ENCODE measurements at places on chromosomes 7 and 10.
A peak's percentile ranks its signal among the peaks of the same experiment; 100 is the strongest.

DNA sequence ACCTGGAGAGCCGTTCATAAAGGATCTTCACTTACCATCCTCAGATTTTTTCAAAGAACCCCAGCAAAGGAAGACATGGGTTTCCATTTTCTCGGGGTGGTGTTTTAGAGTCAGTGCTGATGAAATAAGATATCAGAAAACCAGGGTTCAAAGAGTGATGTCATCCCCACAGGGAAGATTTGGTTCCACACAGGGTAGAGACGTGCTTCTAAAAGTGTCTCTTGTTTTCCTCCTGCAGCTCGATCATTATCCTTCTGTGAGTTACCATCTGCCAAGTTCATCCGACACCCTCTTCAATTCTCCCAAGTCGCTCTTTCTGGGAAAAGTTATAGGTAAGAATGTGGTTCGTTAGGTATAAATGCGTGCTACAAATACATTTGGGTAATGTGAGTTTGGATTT is 323.8 kb upstream of the C7orf33 start:
- no peak for DNase-seq

GRCh38 chr10:18429335-18429734 is 222.1 kb downstream of the NSUN6 start:
- no peak for DNase-seq

- DNase-seq = no peak
Observed at GRCh38 chr7:26680587-26680986, 183.8 kb downstream of the SKAP2 start.

DNA sequence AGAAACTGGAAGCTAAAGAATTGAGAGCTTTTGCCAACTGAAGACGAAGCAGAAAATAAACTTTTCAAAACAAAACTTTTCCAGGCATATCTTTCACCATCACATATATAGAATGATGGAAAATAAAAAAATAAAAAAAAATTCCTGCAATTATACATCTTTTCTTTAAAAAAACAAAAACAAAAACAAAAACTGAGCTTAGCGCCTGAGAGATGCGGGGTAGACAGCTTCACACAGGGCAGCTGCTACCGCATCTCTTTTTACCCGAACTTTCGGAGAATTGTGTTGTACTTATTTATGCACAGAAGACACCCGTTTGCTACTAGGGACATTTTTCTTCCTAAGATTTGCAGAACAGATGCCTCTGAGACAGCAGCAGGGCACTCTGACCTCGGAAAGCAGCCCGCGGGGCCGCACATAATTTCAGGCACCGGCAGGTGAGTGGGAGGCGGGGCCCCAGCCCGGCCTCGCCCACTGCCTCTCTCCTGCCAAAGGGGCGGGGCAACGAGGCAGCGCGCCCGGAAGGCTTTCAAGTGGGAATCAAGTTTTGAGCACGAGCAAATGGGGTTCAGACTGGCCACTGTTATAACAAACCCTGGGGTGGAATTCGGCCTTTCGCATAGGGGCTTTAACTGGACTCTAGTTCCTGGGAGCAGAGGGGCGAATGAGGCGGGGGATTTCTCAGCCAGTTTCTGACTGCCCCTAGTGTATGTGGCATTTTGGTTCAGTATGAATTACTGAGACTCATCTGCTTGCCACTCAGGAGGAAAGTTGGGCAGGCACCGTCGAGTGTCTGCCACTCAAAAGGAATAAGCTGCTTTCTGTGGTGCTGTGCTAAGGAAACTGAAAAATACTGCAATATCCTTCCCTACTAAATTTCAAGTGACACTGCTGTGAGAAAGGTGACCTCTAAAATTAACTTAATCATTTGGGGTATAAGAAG is 18.5 kb upstream of the FAM133B start:
- DNase-seq = no peak

DNA sequence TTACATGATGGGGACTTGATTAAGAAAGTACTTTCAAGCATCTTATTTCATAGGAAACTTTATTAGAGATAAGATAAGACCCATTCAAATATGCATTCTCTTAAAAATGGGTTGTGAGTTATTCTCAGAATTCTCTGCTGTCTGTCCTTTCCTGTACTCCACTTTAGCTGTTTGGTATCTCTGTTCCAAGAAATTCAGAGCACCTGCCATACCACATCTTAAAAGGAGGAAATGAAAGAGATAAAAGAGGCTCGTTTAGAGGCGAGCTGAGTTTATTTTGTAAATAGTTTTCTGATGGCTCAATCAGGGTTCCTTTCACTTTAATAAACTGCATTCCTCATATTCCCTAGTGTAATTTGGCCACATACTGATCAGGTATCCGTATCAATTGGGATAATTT is 87.2 kb downstream of the MDFIC start:
- DNase-seq = no peak

GRCh38 chr10:67935223-67935622 is 50.8 kb downstream of the SIRT1 start:
- no peak for DNase-seq

DNA sequence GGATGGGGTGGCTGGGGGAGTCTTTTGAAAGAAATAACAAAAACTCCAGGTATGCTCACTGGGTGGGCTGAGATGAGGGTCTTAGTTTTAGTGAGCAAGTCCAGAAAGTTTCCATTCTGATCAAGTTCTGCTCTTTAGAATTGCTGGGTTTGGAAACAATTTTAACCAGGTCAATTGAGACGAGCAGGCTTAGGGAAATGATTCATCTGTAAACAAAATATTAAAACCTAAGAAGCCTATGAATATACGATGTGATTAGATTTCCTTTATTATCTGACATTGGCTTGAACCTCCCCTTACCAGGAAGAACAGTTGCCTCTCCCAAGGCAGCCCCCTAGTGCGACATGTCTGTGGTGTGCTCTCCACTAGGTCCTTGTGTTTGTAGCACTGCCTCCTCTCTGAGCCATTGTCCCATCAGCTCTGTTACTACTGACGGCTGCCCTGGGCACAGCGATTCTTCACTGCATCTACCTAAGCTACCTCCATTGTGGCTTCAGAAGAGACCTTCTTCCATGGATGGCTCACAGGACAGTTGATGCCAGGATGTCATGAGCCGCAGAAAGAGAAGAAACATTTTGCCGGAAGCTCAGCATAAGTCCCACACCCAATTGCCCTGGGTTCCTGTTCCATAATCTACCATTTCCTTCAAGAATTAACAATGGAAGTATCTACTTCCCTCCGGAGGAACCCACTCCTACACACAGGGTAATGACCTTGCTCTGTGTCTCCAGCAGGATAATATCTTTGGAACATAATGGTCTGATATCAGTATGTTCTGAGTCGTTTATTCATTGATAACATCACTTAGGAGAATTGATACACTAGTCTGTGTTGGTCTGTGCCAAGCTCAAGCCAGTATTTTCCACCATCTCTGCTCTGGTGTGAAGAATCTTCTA is 95.1 kb upstream of the ITGB1 start:
- DNase-seq = no peak

GRCh38 chr10:100551196-100551595 is 15.5 kb downstream of the HIF1AN start:
- DNase-seq = no peak

DNA sequence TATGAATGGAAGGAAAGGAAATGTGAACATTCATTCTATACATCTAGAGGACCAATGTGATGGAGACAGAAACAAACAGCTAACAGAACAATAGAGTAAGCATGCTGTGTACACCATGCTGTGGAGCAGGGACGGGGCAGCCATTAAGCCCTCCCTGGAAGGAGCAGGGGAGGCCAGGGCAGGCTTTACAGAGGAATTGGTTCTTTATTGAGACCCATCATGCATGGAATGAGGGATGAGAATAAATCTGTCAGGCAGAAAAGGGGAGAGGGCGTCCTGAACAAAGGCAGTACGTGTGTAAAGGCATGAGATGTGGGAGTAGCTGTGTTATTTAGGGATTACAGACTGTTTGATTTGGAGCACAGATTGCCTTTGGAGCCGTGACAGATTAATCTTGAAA is 35.2 kb downstream of the STK17A start:
- DNase-seq = no peak

GRCh38 chr10:7092603-7093002 is 318.2 kb downstream of the SFMBT2 start:
- no peak for DNase-seq

GRCh38 chr7:98616381-98617050 is 569 bp upstream of the NPTX2 start:
- no peak for DNase-seq

DNA sequence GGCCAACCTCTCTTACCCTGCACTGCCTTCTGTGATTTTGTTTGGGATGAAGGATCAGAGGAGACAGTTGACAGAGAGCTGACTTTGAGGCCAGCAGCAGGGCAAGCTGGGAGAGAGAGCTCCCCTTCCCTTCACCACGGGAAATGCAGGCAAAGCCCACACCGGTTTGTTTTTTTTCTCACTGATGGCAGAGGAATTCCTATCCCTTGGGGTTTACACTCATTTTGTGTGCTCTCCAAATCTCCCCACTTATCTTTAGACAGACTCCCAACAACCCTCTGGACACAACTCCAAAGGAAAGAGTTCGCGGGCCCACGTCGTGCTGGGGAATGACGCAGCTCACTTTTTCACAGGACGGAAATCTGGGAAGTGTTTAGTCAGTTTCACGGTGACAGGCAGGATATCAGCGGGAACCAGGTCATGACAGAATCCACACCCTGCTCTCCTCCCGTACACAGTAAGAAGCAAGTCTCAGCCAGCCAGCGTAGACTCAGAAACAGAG is 68.3 kb upstream of the FAM171A1 start:
- DNase-seq = no peak

DNA sequence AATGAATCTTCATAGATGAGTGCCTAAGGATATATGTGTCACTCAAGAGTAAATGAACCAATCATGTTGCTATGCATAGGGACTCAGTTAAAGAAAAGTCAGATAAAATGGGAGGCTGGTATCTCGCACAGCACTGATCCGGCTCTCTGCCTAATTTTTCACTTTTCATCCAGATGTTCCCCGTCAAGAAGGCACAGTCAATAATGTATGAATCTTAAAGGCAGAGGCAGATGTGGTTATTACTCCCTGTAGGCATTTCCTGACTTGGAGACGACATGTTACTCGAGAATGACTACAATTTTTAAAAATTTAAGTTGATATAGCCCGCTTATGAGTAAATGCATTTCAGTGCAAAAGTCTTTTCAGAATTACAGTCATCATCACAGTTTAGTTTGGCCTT is 113.6 kb downstream of the TBXAS1 start:
- no peak for DNase-seq

DNA sequence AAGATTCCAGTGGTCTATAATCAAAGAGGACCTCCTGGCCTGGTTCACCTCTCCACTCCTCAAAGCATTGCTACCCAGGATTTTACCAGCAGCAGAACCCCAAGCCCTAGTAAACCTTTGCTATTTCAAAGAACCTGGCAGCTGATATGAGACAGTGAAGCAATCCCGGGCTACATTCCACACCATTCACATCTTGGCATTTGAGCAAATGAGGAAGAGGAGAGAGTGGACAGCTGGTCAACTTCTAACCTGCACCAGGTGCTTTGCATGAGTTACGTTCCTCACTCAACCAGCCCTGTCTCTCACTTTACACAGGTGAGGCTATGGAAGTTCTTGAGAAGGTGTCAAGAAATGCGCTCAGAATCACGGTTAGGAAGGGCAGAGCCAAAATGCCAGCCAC is 1.1 kb downstream of the CCDC3 start:
- DNase-seq = no peak

DNA sequence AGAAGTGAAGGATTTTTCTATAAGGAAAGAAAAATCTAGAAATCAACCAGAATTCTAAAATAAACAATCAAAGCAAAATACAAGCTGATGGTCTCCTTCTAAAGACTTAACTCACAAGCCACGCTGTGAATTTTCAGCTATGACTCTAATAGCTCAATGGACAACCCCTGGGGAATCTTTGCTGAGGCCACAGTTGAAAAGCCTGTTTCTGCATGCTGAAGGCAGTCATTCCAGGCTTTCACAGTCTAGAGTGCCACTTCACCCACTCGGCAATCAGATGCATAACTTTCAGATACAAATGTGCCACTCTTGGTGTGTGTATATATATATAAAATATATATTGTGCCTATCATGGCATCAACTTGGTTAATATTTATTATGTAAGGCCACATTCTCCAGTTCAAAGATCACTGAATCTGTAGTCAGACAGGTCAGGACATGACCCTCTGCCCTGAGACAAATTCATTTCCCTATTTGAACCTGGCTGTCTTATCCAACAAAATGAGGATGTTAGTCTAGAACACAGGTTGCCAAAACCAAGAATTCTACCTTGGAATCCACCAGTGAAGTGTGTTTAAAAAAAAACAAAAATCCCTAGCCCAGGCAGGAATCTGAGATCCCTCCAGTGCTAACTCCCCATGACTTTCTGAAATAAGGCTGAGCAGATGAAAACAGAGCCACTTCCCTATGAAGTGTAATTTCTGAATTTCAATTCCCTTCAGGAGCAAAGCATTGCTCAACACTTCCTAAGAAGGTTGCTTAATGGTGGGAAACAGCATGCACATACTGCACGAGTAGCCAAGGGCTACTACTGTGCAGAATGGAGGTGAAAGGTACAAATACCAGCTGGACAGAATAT is 9.9 kb downstream of the LIPA start:
- DNase-seq = no peak

- no peak for DNase-seq
Observed at GRCh38 chr7:38393874-38394273, 120.4 kb upstream of the TARP start.

DNA sequence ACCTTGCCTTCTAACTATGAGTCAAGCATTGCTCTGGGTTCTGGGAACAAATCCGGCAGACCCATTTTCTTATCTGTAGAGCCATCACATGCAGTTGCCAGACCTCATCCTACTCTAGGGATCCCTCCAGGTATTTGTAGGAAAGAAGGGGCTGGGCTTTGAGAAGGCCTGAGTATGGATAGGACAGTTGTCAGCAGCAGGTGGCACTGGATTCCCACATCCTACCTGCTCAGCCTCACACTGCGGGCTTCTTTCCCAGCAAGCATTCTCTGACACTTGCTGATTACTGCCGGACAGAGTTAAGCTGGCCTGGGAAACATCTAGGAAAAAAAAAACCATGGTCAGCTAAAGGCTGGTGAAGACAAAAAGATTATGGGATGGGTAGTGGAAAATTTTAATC is 224.1 kb downstream of the CCSER2 start:
- no peak for DNase-seq

DNA sequence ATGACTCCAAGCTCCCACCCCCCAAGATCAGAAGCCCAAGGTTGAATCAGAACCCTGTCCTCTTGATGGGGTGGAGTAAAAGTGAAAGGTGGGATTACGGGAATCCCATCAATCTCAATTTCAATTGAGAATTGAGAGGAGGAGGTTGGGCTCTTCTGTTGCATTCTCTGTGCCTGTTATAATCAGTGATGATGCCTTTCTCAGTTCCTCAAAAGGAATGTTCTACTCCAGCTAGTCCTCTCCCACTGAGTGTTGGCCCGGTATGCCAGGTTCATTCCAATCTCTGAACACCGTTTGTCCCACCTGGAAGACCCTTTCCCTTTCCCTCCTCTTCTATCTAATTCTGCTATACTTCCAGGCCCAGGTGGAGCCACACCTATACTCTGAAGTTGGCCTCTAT is 17.2 kb upstream of the XPNPEP1 start:
- no peak for DNase-seq

DNA sequence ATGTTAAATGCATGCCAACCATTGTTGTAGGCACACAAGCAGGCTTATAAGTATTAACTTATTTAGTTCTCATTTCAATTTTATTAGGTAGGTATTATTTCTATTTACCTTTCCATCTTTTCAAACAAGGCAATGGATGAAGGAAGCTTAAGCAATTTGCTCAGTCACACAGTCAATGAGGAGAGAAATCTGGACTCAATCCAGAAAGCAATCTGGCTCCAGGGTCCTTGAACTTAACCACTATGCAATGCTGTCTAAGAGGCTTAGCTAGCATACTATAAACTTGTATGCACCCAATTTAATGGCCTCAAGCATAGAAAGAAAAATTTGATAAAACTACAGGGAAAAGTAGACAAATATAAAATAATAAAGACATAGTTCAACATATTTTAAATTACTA is 88.6 kb downstream of the VWDE start:
- DNase-seq = peak; percentile 53

All from NCI-H2081 treated with DMSO at 0.1 percent for 48 hours (cell line).